Stimulated activated memory B cell treated with anti-CD40 and anti-IgM and Interleukin-4, amounts not matched to agents 10 μg/mL and 1 μg/mL and 100 μg/mL, for 72 hours (primary cell): ENCODE measurements at places on chromosomes 3 and 15.
A peak's percentile ranks its signal among the peaks of the same experiment; 100 is the strongest.

GRCh38 chr15:86300390-86301125 lies 220.9 kb downstream of the AGBL1 start:
- ATAC-seq: no peak
- no peaks in the 10 kb centered on the region for H3K36me3 ChIP-seq
- H3K4me3 ChIP-seq: no peak overlapping the region
- no peaks in the 10 kb centered on the region for H3K4me1 ChIP-seq

DNA sequence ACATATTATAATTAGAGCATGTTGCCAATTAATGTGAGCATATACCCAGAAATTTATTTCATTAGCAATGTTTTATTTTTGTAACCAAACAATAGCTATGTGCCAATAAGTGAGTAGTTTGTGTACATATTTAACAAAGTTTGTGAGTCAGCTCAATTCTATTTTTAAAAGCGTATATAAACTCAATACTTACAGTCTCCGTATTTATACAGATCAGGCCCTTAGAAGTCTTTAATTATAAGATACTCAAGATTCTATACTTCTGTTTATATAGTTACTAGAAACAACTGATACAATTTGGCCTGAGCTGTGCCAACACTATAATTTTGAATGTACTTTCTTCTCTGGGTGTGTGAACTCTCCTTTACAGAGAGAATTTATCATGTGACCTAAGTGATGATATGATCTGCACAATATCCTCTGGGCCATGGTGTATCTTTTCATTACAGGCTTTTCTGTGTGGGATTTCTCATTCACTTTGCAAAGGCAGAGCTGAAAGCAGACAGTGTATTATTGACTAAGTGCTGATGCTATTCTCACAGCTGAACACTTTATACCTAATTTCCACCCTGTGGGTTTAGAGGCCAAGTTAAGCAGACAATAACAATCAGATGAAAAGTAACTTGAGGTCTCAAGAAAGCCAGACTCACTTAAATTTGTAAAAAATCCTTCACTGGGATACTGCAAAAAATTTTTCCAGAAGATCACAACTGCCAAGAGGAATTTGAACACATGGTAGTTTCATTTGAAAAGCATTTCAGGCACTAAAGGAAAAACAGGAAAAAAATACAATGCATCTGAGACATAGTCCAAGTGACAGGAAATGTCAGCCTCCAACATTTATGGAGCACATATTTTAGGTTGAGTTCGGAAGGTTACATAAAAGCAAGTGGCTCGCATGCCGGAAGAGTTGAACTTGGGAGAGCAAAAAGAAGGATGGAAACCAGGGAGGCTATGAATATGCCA lies 277.9 kb upstream of the SEMA6D start:
- no peaks in the 10 kb centered on the region for H3K27me3 ChIP-seq
- no peaks in the 10 kb centered on the region for H3K4me1 ChIP-seq
- no peak overlapping the region for H3K4me3 ChIP-seq
- no peak for ATAC-seq
- H3K27ac ChIP-seq: no peak overlapping the region

DNA sequence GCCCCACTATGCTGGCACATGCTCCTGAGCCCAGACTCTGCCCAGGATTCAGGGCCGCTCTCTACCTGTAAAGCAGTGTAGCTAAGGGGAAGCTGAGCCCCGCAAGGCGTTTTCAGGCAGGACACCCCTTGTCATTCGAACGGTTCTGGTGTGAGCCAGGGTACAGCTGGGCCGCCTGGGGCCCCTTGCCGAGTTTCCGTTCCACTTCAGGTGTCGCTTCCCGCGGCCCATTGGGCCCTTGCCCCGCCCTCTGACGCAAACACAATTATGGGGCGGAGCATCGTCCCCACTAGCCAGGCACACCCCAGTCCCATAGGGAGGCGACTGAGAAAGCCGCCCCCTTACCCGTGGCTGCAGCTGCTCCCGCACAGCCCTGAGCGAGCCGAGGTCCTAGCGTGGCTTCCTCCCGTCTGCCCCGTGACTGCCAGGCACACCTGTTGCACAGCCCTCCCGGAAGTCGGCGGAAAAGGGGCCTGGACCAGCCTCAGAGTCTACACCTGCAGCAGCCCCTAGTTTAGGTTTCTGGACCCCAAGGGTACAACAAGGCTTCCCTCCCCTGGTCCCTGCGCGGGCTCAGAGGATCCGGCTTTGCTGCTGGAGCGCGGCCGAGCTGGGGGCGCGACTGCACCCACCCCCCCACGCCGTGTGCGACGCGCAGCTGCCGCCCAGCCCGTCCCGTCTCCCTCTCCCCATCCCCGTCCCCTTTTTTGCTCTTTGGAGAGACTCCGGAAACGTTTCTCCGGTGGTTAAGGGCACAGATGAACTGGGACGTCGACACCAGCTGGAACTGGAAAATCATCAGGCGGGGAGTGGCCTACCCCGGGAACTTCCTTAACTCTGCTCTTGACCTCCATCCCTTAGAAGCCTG lies at the start of gene PLSCR2:
TSS of gene PLSCR2 (minus strand) at position 412 of the 868 bp plus-strand sequence. CDS start 9,657 bp downstream, outside the sequence.
- H3K27ac ChIP-seq: peak within 1 kb of the TSS; percentile 87
- H3K4me3 ChIP-seq: peak within 1 kb of the TSS; percentile 88
- no peaks in the 10 kb centered on the region for H3K36me3 ChIP-seq
- H3K27me3 ChIP-seq: no peaks in the 10 kb centered on the region
- ATAC-seq: peak; percentile 98

DNA sequence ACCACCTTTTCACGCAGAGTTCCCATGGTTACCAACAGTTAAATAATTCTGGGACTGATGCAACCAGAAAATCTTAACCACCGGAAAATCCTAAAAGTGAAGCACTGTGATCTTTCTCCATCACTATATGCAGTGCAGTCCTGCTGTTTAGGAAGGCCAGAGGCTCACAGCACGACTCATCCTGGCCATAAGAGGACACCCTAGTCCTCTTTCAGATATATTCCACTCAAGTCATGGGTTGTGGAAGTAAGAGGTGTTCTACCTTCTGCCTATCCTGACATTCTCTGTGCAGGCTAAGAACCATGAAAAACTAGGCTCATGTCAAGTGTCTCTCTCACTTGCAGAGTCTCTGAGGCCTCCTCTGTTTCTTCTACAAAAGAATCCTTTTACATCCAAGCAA lies 67.2 kb downstream of the DHX30 start:
- no peak overlapping the region for H3K27ac ChIP-seq
- no peaks in the 10 kb centered on the region for H3K4me1 ChIP-seq
- H3K36me3 ChIP-seq: peaks cover 70% of the 10 kb centered on the region
- no peak overlapping the region for H3K4me3 ChIP-seq

DNA sequence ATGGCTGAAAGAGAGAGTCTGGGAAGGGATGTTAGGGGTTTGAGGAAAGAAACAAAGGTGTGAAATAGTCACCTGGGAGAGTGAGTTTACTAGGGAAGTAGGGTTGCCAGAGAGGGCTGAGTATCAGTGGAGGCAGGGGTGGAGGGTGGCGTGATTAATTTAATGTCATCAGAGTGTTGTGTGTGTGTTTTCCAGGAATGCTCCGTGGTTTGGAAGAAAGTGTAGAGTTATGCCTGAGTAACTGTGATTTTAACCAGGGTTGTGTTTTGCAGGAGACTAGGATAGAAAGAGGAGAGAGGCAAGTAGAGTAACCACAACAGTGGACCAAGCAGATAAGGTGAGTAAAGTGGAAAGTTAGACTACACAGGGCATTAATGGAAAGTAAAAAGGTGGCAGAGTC lies 27.2 kb downstream of the PLD1 start:
- H3K27me3 ChIP-seq: no peaks in the 10 kb centered on the region
- no peak overlapping the region for H3K27ac ChIP-seq
- no peak overlapping the region for H3K4me3 ChIP-seq
- no peaks in the 10 kb centered on the region for H3K4me1 ChIP-seq
- no peak for ATAC-seq

DNA sequence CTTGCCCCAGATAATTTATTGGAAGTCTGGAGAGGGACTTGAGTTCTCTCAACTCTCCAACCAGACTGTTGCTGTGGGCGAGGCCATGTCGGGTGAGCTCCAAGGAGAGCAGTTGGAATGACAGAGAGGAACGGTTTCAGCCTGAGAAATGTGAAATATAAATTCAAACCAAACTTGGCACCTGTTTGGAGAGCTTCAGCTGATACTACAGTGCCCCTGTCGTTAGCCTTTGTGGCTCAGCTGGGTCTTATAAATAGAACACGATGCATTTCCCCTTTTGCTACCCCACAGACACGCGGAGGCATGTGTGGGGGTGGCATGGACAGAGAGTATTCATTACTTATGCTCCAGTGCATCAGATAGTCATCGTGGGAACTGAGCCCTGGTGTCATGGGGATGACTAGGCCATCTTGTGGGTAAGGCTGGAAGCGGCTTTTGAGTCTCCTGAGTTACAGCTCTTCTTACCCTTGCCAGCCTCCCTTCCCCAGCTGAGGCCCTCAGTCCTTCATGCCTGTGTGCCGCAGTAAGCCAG lies 15.6 kb downstream of the SMAD3 start:
- no peak overlapping the region for H3K27ac ChIP-seq
- peak; percentile 85 for ATAC-seq
- H3K27me3 ChIP-seq: no peaks in the 10 kb centered on the region
- H3K36me3 ChIP-seq: no peaks in the 10 kb centered on the region
- H3K4me3 ChIP-seq: peak overlapping the region; percentile 40

GRCh38 chr3:126971891-126972351 lies 11.0 kb upstream of the PLXNA1 start:
- H3K27ac ChIP-seq: no peak overlapping the region
- peaks cover 65% of the 10 kb centered on the region for H3K27me3 ChIP-seq
- peak; percentile 86 for ATAC-seq
- peaks cover 37% of the 10 kb centered on the region for H3K4me1 ChIP-seq

- no peak overlapping the region for H3K4me3 ChIP-seq
Observed at GRCh38 chr3:101811875-101812274, 32.9 kb downstream of the NXPE3 start.

GRCh38 chr3:112734736-112735350 lies 93.9 kb upstream of the CCDC80 start:
- no peaks in the 10 kb centered on the region for H3K27me3 ChIP-seq
- peaks cover 15% of the 10 kb centered on the region for H3K4me1 ChIP-seq
- H3K4me3 ChIP-seq: no peak overlapping the region
- ATAC-seq: peak; percentile 75
- H3K27ac ChIP-seq: no peak overlapping the region
- no peaks in the 10 kb centered on the region for H3K36me3 ChIP-seq

GRCh38 chr15:68518785-68519430 lies 59.9 kb upstream of the CORO2B start:
- H3K4me3 ChIP-seq: no peak overlapping the region
- no peak overlapping the region for H3K27ac ChIP-seq
- no peaks in the 10 kb centered on the region for H3K36me3 ChIP-seq
- peaks cover 28% of the 10 kb centered on the region for H3K27me3 ChIP-seq

- no peak overlapping the region for H3K27ac ChIP-seq
- H3K4me3 ChIP-seq: no peak overlapping the region
- H3K4me1 ChIP-seq: no peaks in the 10 kb centered on the region
- peaks cover 12% of the 10 kb centered on the region for H3K27me3 ChIP-seq
- no peak for ATAC-seq
Observed at GRCh38 chr3:115428841-115429240, 194.5 kb upstream of the GAP43 start.

DNA sequence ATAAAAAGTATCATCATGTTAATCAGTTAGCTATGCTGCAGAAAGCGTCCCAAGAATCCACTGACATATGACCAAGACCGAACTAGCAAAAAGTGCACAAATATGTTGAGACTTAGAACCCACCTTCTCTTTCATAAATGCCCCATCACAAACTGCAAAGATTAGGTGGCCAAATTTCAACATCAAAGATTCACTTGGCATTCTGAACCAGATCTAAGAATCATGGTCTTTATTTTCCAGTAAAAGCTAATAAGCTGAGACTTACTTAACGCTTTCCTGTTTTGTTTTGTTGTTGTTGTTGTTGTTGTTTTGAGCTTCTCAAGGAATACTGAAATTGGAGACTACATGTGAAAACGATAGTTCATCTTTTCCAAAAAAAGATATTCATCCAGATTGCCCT lies 62.4 kb downstream of the ZBTB20 start:
- ATAC-seq: no peak
- H3K4me1 ChIP-seq: peaks cover 33% of the 10 kb centered on the region
- no peak overlapping the region for H3K27ac ChIP-seq
- no peaks in the 10 kb centered on the region for H3K27me3 ChIP-seq
- H3K36me3 ChIP-seq: no peaks in the 10 kb centered on the region
- H3K4me3 ChIP-seq: no peak overlapping the region

- no peak overlapping the region for H3K27ac ChIP-seq
- no peaks in the 10 kb centered on the region for H3K27me3 ChIP-seq
- peak; percentile 66 for ATAC-seq
- no peak overlapping the region for H3K4me3 ChIP-seq
- no peaks in the 10 kb centered on the region for H3K36me3 ChIP-seq
Observed at GRCh38 chr15:38699633-38700230, 135.1 kb upstream of the RASGRP1 start.

- peaks cover 77% of the 10 kb centered on the region for H3K36me3 ChIP-seq
- H3K27ac ChIP-seq: no peak overlapping the region
- no peak for ATAC-seq
- no peak overlapping the region for H3K4me3 ChIP-seq
Observed at GRCh38 chr3:12503126-12503957, 19.1 kb downstream of the TSEN2 start.

DNA sequence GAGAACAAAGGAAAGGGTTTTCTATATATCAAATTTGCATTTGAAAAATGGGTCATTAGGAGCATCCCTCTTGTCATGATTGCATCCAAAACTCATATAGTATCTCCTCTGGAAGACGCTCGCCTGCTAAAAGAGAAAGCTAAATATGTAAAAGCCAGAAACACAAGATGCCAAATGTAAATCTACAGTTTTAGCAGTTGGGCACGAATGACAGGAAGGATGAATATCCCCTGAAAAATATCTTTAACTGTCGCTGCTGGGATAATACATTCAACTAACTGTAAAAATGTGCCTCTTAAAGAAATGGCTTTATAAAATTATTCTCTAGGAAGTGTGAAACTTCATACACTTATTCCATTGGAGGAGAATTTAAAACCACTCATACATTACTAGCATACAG lies 101.7 kb downstream of the DCLK3 start:
- H3K27ac ChIP-seq: no peak overlapping the region
- H3K4me3 ChIP-seq: no peak overlapping the region
- H3K27me3 ChIP-seq: no peaks in the 10 kb centered on the region

GRCh38 chr15:46344915-46345314 lies 710.1 kb downstream of the SQOR start:
- H3K36me3 ChIP-seq: no peaks in the 10 kb centered on the region
- ATAC-seq: no peak
- H3K27me3 ChIP-seq: no peaks in the 10 kb centered on the region
- H3K4me1 ChIP-seq: no peaks in the 10 kb centered on the region
- no peak overlapping the region for H3K27ac ChIP-seq

GRCh38 chr15:58344213-58345070 lies 87.3 kb upstream of the LIPC start:
- no peak overlapping the region for H3K27ac ChIP-seq
- H3K27me3 ChIP-seq: peaks cover 13% of the 10 kb centered on the region
- no peaks in the 10 kb centered on the region for H3K4me1 ChIP-seq
- H3K4me3 ChIP-seq: no peak overlapping the region
- ATAC-seq: no peak
- no peaks in the 10 kb centered on the region for H3K36me3 ChIP-seq

GRCh38 chr3:119184796-119185570 lies 11.6 kb downstream of the UPK1B start:
- ATAC-seq: no peak
- no peaks in the 10 kb centered on the region for H3K36me3 ChIP-seq
- H3K4me3 ChIP-seq: no peak overlapping the region
